Activated T-helper 17 cell treated with anti-CD3 and anti-CD28 coated beads, Interleukin-2, amount 50 U/mL, for 72 hours (primary cell): ENCODE measurements at places on chromosomes 2 and 18. TPM values are rescaled to one million over a fixed set of nuclear protein-coding genes. Genes with fewer than 3 reads are reported as not detected.
A peak's percentile ranks its signal among the peaks of the same experiment; 100 is the strongest.

The TFCP2L1 gene
- not detected for total RNA-seq

The WIPF1 gene
- 334 TPM for total RNA-seq

- no peak for ATAC-seq
These were observed 86.9 kb upstream of the RBBP8 start for GRCh38 chr18:22846088-22846683.

DNA sequence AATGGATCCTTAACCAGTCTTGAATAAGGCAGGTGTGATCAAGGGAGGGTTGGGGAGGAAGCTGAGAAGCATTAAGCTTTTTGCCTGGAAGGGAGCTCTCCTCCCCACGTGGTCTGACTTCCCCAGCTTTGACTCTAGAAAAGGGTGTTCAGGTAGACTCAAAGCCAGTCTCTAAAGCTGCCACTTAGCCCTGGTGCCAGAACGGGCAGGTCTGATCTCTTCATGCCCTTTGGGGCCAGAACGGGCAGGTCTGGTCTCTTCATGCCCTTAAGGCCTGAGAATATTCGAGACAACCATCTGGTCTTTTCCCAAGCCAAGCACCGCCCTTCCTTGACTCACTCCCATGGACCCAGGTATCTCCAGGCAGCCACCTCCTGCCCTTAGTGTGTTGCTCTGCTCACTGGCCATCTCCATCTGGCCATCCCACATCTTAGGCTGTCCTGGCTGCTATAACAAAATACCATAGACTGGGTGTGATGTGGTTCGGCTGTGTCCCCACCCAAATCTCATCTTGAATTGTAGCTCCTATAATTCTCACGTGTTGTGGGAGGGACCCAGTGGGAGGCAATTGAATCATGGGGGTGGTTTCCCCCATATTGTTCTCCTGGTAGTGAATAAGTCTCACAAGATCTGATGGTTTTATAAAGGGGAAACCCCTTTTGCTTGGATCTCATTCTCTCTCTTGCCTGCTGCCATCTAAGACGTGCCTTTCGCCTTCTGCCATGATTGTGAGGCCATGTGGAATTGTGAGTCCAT is 59.4 kb downstream of the SNORC start:
- peak; percentile 49 for ATAC-seq
